ENCODE measurements at places on chromosomes 3 and 15. TPM values are rescaled to one million over a fixed set of nuclear protein-coding genes. Genes with fewer than 3 reads are reported as not detected.

DNA sequence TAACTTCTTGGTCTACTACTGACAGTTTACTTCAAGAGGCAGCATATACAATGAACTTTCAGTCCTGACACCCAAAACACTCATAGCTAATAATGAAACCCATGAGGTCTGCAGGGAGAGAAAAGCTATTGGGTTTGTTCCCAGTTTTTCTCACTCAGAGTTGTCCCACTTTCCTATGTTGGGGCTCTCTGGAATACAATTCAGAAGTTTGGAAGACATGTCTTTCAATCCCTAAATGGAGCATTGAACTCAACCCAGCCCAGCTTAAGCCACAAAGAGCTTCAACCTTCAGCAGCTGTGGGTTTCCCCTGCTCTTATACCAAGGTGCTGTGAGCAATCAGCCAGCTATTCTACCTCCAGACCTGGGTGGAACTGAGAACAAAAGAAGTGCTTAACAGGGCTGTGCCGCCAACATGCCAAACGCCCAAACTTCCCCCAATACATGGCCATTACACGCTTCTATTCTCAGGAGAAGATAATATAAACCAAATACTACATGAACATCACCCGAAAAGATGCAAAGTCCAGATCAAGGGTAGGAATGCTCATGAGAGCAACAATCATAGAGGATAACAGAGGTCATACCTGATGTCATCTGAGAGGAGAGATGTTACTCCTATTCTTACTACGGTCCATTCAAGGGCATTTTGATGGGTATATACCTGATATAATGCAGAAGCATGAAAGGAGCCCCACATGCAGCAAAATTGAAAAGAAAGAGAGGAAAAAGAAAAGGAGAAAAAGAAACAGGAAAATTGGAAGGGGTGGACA is 131.2 kb upstream of the TGFBR2 start:
- DNase-seq: no peak

- DNase-seq: no peak
These were observed 588.0 kb upstream of the CCDC54 start for GRCh38 chr3:106789276-106789675.

GRCh38 chr3:197028728-197029510 is 698 bp downstream of the MELTF start:
- no peak for DNase-seq

DNA sequence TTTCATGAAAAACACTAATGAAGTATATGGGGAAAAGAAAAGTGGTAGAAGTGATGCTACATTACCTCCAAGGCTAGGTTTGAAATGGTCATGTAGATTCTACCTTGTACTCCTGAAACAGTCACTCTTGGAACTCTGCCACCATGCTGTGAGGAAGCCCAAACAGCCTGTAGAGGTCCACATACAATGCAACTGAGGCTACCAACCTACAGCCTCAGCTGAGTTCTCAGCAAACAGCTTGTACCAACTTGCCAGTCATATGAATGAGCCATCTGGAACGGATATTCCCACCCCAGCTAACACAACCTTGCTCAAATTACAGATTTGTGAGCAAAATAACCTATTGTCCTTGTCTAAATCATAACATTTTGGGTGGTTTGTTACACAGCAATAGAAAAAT is 193.5 kb downstream of the ULK4 start:
- no peak for DNase-seq

The ARL8B gene
- 46.9 TPM for total RNA-seq

- no peak for DNase-seq
These were observed 180.5 kb downstream of the TAFA4 start for GRCh38 chr3:68751888-68752287.

The HEG1 gene
- 49.6 TPM for total RNA-seq

DNA sequence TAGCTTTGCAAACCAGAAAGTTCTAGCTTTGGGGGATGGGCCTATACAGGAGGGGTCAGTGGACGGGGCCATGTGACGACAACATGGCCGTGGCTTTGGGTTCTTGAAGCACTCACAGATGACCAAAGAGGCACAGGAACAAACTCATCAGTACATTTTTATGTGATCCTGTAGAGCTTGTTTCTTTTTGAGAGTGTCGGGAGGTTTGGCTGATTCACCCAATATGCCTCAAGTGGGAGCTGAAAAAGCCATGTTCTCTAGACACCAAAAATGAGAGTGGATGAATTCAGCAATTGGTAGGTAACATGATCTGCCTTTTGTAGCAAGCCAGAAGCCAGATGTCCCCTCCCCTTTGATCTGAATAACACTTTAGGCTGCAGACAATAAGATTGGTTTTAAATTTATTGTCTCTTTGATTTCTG is 30.1 kb downstream of the GREM1 start:
- no peak for DNase-seq

The SLC28A1 gene
- total RNA-seq: not detected

The RHCG gene
- not detected for total RNA-seq

DNA sequence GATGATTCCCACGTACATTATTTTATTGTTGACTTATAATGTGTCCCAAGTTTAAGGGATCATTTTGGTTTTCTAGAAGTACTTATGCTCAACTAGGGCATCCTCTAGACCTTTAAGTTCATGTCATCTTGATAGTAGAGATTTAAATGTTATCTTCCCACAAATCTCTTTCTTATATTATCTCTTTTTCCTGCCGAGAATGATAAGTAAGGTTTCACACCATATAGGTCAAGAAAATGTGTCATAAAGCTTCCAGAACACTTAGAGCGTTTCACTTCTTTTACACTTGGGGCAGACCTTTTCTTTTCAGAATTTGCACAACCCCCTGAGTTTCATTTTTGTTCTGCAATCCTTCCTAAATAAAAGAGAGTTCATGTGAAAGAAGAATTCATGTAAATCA is 142.0 kb upstream of the CBLB start:
- DNase-seq: no peak

The SLC6A1 gene
- total RNA-seq: not detected

DNA sequence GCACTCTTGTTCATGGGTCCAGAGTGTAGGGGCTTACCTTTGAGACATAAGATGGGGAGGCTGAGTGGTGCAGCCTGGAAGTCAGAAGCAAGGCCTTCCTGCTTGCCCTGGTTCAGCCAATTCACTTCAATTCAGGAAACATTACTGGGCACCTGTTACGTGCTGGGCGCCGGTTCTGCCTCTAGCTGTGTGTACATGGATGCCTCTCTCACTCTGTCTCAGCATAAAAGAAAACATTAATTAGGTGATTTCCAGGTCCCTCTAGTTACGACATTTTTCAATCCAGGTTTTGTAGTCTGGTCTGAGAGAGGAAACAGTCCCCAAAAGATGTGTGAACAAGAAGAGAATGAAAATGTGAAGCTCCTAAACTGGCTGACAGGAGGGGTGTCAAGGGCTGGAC is 1.2 kb downstream of the RTP1 start:
- no peak for DNase-seq

The SLC7A14 gene
- not detected for total RNA-seq

DNA sequence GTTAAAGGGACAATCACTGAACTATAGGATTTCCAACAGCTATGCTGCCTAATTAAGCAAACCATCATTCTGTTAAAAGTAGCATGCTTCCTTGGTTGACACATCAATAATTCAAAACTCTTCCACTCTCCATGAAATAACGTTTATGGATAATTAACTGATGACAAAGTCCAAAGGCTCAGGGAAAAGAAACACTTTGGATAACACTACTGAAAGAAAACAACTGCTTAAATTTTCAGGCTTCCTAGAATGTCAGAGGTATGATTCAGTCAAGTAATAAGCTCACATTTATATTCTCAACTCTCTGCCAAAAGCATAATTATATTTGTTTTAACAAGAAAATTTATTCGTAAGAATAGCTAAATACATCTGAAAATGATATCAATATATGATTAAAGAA is 49.6 kb downstream of the WDR72 start:
- DNase-seq: no peak

- peak; percentile 37 for DNase-seq
These were observed 32.4 kb upstream of the SLC6A6 start for GRCh38 chr3:14369675-14370669.

DNA sequence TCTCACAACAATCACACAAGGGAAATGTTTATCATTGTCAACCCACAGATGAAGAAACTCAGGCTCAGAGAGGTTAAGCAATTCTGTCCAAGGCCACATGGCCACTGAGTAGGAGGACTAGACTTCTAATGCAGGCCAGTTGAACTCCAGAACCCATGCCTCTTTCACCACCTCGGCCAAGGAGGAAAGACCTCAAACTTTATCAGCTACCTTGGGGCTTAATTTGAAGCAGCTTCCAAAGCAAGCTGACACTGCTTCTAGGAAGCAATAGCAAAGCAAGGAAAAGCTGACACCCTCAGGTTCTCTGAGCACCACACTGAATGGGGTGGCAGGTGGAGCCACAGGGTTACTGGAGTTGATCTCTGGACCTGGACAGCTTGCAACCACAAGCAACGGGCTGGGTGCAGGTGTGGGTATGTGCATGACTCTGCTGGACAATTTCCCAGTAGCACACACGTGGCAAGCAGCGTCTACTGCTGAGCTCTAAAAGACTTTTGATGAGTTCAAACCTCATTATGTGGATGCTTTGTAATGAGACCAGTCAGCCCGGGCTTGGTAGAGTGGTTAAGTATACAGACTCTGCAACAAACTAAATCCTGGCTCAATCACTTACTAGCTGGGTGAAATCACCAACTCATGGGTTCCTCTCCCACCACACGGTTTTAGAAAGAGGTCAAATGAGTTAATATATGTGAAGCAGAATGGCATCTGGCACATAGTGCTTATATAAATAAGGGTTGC is 23.1 kb downstream of the CCNL1 start:
- DNase-seq: no peak

GRCh38 chr3:194933465-194933864 is 247.8 kb downstream of the FAM43A start:
- DNase-seq: no peak

Data from H4 (cell line).